Lung microvascular endothelial cell (primary cell): ENCODE measurements at places on chromosomes 16 and 17.

- DNase-seq: no peak
Observed at GRCh38 chr16:84438971-84439696, 65.3 kb downstream of the MEAK7 start.

DNA sequence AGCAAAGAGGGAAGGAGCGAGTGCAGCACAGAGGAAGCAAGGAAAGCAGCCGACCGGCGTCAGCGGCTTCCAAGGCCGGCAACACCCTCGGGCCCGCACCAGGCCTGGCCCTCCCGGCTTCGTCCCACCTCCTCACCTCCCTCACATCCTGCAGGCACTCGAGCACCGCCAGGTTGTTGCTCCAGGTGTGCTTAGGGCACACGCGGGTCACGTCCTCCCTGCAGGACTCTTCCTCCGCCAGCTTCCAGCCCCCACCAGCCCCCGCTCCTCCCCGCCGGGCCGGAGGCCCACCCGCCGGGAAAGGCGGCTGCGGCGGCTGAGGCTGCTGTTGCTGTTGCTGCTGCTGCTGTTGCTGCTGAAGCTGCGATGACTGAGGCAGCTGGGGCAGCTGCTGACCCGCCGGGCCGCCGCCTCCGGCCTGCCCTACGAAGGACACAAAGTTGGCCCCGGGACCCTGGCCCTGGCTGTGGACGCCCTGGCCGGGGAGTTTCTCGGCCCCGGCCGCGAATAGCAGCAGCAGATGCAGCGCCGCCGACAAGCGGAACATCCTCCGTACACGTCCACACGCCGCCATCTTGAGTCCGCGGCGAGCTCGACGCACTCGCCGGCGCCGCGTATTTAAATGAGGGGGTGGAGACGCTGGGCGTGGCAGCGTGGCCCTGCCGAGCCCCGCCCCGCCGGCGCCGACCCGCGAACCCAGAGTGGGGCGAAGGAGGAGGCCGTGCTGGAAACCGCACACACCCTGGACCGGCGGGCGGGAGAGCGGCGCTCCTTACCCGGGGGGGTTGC lies at the start of gene GLG1:
TSS of gene GLG1 (minus strand) at position 594 of the 789 bp plus-strand sequence. CDS start at position 574, 20 bp downstream.
- DNase-seq: peak; percentile 94

- DNase-seq: peak; percentile 86
Observed at GRCh38 chr17:37373530-37374159, 2.1 kb upstream of the C17orf78 start.

DNA sequence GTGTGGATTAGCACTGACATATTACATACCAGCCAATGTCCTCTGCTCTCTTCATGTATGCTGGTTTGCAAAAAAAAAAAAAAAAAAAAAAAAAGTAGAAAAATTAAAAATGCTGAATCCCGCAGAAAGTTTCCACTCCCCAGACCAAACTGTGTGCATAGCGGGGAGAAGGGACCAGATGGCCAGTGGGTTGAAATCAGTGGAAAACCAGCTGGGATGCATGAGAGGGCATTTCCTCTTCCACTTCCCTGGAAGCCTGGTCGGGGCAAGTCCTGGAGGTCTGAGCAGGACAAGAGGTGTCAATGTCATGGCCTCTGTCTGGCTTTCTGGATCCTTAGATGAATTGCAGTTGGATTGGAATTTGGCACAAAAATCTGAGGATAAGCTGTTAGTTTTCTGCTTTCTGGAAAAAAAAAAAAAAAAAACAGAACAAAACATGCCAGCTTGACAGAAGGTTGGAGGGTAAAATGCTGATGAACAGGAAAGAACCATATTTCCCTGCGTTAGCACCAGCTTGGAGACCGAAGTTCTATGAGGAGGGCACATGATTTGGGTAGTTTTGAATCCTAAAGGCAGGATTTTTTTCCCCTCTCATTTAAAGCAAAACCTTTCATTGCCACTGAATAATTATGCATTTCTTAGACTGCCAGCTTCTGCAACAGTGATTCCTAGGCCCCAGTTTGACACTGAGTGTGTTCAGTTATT lies 941.5 kb upstream of the EEF2KMT start:
- no peak for DNase-seq

DNA sequence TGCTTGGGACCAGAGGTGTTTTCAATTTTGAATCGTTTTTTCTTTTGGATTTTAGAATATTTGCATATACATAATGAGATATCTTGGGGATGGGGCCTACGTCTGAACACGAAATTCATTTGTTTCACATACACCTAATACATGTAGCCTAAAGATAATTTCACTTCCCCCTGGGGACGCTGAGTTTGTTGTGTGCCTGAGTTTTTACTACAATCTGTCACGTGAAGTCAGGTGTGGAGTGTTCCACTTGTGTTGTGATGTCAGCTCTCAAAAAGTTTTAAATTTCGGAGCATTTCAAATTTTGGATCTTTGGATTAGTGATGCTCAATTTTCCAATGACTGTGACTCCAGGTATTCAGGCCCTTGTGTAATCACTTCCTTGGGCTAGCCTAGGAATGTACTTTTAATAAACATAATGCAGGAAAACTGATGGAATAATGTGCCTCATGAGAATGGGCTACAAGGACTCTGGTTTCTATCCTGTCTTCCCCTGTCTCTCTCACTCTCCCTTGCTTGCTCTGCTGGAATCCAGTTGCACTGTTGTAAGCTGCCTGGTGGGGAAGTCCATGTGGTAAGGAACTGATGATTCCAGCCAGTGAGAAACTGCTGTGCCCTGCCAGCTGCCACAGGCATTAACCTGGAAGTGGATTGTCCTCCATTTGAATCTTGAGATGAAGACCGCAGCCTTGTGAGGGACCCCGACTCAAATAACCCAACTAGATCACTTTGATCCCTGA lies 403.8 kb downstream of the SHISA9 start:
- no peak for DNase-seq

GRCh38 chr17:65902155-65902554 lies 289.8 kb downstream of the CEP112 start:
- no peak for DNase-seq

DNA sequence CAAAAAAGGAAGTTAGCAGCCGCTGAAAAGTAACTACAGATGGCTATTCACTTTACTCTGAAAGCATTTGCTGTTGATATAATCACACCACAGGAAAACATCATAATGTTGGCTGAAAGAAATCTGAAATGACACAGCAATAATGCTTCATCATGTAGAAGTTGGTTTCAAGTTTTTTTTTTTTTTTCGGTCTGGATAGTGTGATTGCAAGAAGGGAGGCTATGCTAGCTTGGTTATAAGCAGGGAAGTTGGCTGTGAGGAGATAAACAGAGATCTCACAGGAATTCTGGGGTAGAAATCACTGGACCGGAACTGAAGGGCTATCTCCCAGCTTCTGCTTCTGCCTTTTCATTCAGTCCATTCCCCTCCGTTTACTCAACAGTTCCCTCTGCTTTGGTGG lies 57.9 kb downstream of the MYO1D start:
- DNase-seq: peak; percentile 45

DNA sequence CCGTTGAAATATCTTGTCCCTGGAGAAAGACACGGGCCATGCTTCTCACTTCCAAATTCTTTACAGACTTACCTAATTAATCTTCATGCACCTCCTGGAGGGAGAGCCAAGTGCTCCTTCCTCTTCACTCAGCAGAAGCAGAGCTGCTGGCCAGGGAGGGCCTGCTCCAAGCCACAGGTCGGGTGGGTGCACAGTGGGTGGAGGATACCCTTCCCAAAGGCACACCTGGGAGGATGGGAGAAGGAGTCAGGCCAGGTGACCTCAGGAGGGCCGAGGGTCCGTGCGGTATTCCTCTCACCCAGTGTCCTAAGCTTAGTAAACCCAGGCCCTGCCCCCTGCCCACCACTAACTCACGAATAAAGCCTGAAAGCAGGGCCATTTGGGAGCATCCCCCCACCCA lies 171.3 kb upstream of the RPL38 start:
- DNase-seq: no peak

DNA sequence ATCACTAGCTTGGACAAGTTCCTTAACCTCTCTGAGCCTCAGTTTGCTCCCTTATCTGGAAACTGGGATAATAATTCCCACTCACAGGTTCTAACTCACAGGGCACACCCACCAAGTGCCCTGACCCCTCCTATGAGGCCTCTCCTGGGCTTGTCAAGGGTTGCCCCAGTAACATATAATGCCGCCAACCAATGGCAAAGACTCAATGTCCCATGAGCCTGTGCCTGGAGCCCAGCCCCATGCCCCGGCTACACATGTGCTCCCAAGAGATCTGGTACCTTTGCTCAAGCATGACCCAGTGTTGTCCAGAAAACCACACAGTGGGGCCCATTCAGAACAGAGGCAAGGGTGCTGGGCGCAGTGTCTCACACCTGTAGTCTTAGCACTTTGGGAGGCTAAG lies 8.5 kb upstream of the FBXL19 start:
- no peak for DNase-seq

GRCh38 chr16:78269256-78269655 lies 169.8 kb downstream of the WWOX start:
- no peak for DNase-seq

- DNase-seq: no peak
Observed at GRCh38 chr17:82898976-82899514, 59.2 kb upstream of the ZNF750 start.

GRCh38 chr16:54143934-54144571 lies 142.5 kb downstream of the IRX3 start:
- DNase-seq: no peak

GRCh38 chr17:34403006-34403405 lies 40.0 kb upstream of the CCL1 start:
- no peak for DNase-seq

GRCh38 chr17:67982034-67982640 lies 14.1 kb downstream of the C17orf58 start:
- no peak for DNase-seq

DNA sequence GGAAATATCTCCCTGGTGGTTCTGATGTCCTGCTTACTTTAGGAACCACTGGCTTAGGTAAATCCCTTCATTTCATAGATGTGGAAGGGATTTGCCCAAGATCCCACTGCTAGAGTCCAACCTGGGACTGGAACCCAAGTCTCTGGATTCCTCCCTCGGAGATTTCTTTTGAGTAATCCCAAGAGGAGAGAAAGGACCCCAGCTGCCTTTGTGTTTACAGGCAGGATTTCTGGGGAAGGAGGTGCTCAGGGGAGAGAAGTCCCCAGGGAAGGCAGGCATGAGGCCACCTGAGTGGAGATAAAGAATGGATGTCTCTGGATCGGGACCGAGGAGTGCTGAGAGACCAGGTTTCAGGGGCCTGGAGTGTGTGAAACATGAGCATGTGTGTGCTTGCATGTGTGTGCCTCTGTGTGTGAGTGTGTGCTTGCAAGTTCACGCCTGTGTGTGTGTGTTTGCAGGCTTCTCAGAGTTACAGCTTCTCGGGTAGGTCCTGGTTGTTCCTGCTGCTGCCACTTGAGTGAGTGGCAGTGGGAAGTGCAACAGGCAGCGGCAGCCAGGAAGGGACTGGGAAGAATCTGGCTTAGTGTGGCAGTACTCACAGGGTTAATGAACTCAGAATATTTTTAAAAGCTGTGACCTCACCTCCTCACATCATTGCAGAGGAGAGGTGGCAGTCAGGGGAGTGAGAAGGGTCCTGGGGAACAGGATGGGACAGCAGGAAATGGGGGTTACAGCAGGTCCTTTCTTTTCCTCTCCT lies 2.2 kb downstream of the KCNH6 start:
- no peak for DNase-seq

- DNase-seq: peak; percentile 47
Observed at GRCh38 chr17:20116683-20117309, 107.6 kb downstream of the SPECC1 start.

DNA sequence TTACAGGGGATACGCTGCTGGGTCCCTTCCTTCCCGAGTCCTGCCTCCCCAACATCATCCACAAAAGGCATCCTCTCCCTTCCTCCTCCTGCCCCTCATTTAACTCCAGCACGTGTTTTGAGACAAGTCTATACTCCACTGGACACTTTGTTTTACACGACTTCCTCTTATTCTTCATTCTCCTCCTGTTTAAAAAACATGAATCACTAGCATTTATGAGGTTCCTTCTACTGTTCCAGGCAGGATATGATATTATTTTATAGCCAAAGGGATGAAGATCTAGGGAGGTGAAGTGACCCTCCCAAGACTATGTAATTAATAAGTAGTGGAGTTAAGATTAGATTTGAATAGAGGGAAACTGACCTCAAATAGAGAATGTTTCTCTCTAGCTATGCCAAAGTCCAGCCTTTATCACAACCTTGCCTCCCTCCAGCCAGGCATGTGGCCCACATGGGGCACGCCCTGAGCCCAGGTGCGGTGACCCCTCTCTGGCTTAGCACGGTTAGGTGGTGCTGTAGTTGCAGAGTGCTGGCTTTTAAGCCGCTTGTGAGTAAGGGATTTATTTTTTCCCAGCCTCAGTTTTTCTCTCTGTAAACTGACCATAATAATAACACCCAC lies 1.3 kb upstream of the HSD17B2 start:
- DNase-seq: peak; percentile 44

GRCh38 chr17:28856028-28856574 lies 1.3 kb downstream of the ERAL1 start:
- no peak for DNase-seq

DNA sequence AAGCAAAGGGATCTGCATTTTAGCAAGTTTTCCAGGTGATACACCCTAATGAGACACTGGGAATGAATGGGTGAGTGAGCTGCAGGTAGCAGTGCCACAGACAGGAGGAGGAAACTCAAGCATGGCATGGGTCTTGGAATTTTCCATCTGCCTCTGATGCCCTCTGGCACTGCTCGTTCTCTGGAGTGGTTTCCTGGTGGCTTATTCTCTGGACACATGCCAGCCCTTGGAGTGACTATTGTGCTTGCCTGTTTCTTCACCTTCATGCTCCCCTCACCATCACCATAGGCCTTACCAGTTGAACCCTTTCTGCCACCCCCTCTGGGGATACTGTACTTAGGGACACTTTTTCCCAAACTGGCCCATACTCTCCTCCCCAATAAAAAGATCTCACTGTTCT lies 1.6 kb downstream of the COASY start:
- no peak for DNase-seq

DNA sequence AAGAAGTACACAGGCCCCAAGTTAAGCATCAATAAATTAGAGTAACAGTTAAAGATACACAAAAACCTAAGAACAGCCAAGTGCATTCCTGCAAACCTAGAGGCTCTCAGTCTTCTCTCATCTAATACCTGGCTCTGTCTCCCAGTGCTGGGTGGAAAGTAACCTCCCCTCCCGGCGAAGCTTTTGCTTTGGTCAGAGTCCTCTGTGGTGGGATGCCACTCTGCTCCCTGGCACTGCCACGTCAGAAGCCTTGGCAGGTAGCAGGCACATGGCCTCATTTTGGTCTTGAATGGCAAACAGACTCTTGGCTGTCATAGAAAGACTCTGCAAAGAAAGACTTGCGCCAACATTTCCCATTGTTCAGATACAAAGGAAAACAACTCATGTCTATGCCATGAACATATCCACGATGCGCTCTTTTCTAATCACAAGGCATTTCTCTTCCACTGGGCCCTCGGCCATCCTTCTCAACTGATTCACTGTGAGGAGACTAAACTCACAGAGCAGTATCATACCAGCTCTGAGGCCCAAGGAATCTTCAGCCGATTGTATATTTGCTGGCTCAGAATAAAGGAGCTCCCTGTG lies 21.2 kb downstream of the MTHFSD start:
- DNase-seq: no peak

- no peak for DNase-seq
Observed at GRCh38 chr16:31168848-31169247, 11.1 kb upstream of the FUS start.

- DNase-seq: no peak
Observed at GRCh38 chr16:62392698-62393097, 356.5 kb upstream of the CDH8 start.
